ENCODE measurements at places on chromosomes 12 and 14.
A peak's percentile ranks its signal among the peaks of the same experiment; 100 is the strongest.

- H3K4me3 ChIP-seq: no peak overlapping the region
- no peak overlapping the region for H3K27ac ChIP-seq
- peaks cover 5% of the 10 kb centered on the region for H3K36me3 ChIP-seq
- H3K4me1 ChIP-seq: no peaks in the 10 kb centered on the region
- no peak for DNase-seq
These were observed 11.8 kb upstream of the SYNE2 start for GRCh38 chr14:63840981-63841380.

- H3K4me3 ChIP-seq: no peak overlapping the region
- H3K4me1 ChIP-seq: no peaks in the 10 kb centered on the region
- no peak for DNase-seq
These were observed 121.3 kb downstream of the KCNMB4 start for GRCh38 chr12:70487440-70487839.

GRCh38 chr12:82898441-82898840, 211.7 kb downstream of the TMTC2 start:
- no peak overlapping the region for H3K4me3 ChIP-seq
- DNase-seq: no peak
- H3K27ac ChIP-seq: no peak overlapping the region
- peaks cover 8% of the 10 kb centered on the region for H3K27me3 ChIP-seq
- peaks cover 9% of the 10 kb centered on the region for H3K4me1 ChIP-seq
- H3K36me3 ChIP-seq: no peaks in the 10 kb centered on the region

DNA sequence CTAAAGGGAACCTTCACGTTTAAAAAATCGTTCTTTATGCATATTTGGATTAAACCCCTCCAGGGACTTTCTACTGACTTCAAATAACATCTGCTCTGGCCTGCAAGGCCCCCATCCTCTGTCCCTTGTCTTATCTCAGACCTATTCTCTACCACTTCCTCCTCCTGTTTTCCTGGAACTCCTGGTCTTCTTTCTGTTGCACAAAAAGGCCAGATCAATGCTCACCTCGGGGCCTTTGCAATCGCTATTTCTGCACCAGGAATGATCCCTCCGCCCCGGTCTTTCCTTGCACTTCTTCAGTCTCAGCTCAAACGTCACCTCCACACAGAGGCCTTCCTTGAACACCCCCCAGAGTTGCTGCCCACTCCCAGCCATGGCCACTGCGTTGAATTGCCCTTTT, 57.6 kb upstream of the BEGAIN start:
- H3K27ac ChIP-seq: peak overlapping the region; percentile 5
- DNase-seq: no peak
- no peaks in the 10 kb centered on the region for H3K36me3 ChIP-seq
- no peaks in the 10 kb centered on the region for H3K27me3 ChIP-seq
- H3K4me1 ChIP-seq: peaks cover 12% of the 10 kb centered on the region
- peak overlapping the region; percentile 7 for H3K4me3 ChIP-seq

GRCh38 chr12:127005406-127005805, 1261.6 kb upstream of the TMEM132C start:
- no peaks in the 10 kb centered on the region for H3K4me1 ChIP-seq
- H3K27ac ChIP-seq: no peak overlapping the region
- H3K4me3 ChIP-seq: no peak overlapping the region
- no peaks in the 10 kb centered on the region for H3K36me3 ChIP-seq

DNA sequence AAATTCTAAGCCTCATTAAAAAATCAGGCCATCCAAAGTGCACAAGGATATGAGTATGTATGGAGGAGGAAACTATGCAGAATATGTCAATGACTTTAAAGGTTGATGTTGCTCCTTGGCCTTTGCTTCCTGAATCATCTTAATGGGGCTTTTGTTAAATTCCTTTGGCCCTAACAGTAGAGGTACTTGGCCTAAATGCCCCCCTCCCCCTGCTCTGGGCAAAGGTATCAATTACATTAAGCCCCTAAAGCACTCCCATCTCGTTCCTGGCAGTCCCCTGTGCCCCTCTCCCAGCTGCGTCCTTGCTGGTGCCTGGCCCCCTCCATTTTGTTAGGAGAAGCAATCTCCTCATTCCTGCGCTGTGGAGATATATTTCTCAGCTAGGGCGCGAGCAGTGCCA, 4.8 kb downstream of the COPZ1 start:
- peaks cover 4% of the 10 kb centered on the region for H3K27me3 ChIP-seq
- H3K36me3 ChIP-seq: no peaks in the 10 kb centered on the region
- peak; percentile 49 for DNase-seq
- H3K4me1 ChIP-seq: peaks cover 15% of the 10 kb centered on the region
- H3K27ac ChIP-seq: no peak overlapping the region
- H3K4me3 ChIP-seq: no peak overlapping the region

- H3K36me3 ChIP-seq: no peaks in the 10 kb centered on the region
- no peak for DNase-seq
- no peak overlapping the region for H3K27ac ChIP-seq
- no peaks in the 10 kb centered on the region for H3K4me1 ChIP-seq
- H3K27me3 ChIP-seq: peaks cover 2% of the 10 kb centered on the region
These were observed 18.4 kb downstream of the SAV1 start for GRCh38 chr14:50649691-50650090.

GRCh38 chr14:77271113-77271710, at the start of gene NGB:
NGB (minus strand) TSS chr14:77271206; CDS start chr14:77270937, 269 bp downstream.
- peaks cover 17% of the 10 kb centered on the region for H3K4me1 ChIP-seq
- no peak for DNase-seq
- H3K4me3 ChIP-seq: peak within 1 kb of the TSS; percentile 70
- H3K36me3 ChIP-seq: peaks cover 5% of the 10 kb centered on the region

GRCh38 chr12:12630850-12631249, 19.2 kb downstream of the CREBL2 start:
- H3K36me3 ChIP-seq: no peaks in the 10 kb centered on the region
- H3K27me3 ChIP-seq: no peaks in the 10 kb centered on the region
- H3K27ac ChIP-seq: no peak overlapping the region

- H3K27me3 ChIP-seq: peaks cover 24% of the 10 kb centered on the region
- no peak overlapping the region for H3K27ac ChIP-seq
- H3K4me3 ChIP-seq: no peak overlapping the region
- no peaks in the 10 kb centered on the region for H3K36me3 ChIP-seq
- DNase-seq: no peak
- peaks cover 4% of the 10 kb centered on the region for H3K4me1 ChIP-seq
These were observed 2.1 kb upstream of the TEDC1 start for GRCh38 chr14:105488781-105489541.

- H3K4me3 ChIP-seq: no peak overlapping the region
- H3K27me3 ChIP-seq: no peaks in the 10 kb centered on the region
- H3K4me1 ChIP-seq: peaks cover 6% of the 10 kb centered on the region
- no peaks in the 10 kb centered on the region for H3K36me3 ChIP-seq
- DNase-seq: no peak
These were observed 193.6 kb upstream of the NUDT4 start for GRCh38 chr12:93183940-93184671.

DNA sequence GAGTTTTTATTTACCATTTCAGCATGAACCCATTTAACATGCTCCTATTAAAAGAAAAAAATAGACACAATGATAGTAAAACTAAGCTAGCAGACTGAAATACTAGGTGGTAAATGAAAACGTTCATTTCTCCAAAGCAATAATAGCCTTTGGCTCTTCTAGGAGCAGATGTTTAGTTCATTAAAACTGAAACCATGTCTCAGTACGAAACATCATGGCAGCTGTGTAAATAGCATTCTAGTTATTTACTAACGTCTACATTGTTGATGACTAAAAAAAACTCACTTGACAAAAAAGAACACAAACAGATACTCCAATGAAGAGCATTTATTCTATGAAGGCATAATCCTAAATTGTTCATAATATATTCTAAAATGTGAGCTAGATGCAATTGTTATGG, 17.9 kb downstream of the RECQL start:
- no peak overlapping the region for H3K27ac ChIP-seq
- no peak for DNase-seq
- H3K4me3 ChIP-seq: no peak overlapping the region
- H3K36me3 ChIP-seq: no peaks in the 10 kb centered on the region

DNA sequence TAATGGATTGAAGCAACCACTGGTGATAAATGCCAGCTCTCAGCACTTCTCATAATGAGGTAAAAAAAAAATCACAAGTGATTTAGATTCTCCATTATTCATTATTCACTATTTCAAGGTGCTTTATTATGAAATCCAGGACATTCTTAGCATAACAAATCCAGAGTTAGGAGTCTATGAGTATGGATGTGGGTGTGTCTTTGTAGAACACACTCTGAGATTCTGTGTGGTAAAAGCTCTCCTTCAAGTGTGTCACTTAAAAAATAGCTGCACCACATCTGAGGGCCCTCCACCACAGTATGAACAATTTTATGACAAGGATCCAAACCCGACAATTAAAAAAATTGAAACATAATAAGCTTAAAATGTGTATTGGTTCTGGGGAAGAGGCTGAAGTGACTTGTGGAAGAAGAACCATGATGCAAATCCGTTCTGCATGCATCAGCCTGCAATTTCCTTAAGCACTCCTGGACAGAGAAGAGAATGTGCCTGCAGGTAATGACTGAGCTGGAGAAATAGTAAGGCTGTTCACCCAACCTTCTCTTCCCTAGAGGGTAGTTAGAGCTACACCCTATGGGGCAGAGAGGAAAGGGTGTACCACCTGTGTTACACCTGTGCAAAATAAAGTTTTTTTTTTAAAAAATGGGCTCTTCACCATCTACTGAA, 488.5 kb upstream of the MGAT4C start:
- H3K36me3 ChIP-seq: no peaks in the 10 kb centered on the region
- H3K4me3 ChIP-seq: no peak overlapping the region
- DNase-seq: no peak
- no peaks in the 10 kb centered on the region for H3K27me3 ChIP-seq
- H3K4me1 ChIP-seq: no peaks in the 10 kb centered on the region

Data from glutamatergic neuron (in vitro differentiated cells).